ENCODE measurements at places on chromosomes 5 and 9. TPM values are rescaled to one million over a fixed set of nuclear protein-coding genes. Genes with fewer than 3 reads are reported as not detected.
A peak's percentile ranks its signal among the peaks of the same experiment; 100 is the strongest.

DNA sequence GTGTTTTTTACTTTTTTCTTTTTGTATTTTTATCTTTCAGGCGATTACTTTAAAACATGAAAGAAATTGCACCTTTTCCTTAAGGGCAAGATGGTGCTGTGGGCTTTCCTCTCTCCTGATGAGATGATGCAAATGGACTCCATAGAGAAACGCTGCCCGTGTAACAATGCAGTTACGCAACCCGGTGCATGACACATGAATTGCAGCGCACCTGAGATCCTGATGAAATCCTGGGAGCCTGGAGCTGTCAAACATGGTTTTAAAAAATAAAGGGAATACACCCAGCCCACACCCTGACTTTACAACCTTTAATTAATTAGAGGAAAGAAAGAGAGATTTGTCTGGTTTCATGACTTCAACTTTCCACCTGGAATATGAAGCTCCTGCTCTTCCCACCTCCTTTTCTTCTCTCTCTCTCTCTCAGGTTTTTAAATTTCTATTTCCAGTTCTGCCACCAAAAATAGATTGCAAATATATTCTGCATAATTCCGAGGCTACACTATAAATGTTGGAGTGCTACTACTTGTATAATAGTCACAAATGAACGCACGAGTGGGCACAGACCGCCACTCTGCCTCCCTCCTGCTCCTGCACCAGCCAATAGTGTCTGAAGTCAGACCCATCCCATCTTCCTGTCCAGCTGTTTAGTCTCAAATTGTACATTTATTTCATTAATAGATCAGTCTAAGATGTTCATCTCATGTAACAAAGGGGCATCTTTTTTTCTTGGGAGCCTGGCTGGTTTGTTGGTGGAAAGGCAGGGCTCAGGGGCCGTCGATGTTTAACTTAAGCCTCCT, 179.1 kb downstream of the AUH start:
- no peak for DNase-seq
- H3K4me3 ChIP-seq = no peak overlapping the region
- no peak overlapping the region for H3K27ac ChIP-seq
- peaks cover 6% of the 10 kb centered on the region for H3K4me1 ChIP-seq

- H3K27ac ChIP-seq = peak overlapping the region; percentile 92
- no peaks in the 10 kb centered on the region for H3K36me3 ChIP-seq
- peak overlapping the region; percentile 48 for H3K4me3 ChIP-seq
Observed at GRCh38 chr5:124746916-124747790, 714 bp upstream of the ZNF608 start.

DNA sequence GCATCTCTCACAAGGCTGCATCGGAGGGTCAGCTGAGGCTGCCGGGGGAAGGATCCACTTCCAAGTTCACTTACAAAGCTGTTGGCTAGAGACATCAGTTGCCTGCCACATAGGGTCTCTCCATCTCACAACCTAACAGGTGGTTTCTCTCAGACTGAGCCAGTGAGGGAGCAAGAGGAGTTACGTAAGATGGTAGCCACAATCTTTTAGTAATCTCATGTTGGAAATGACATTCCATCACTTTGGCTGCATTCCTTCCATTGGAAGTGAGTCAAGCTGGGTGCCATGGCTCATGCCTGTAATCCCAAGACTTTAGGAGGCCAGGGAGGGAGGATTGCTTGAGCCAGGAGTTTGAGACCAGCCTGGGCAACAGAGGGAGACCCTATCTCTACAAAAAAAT, 7.4 kb upstream of the GRK6 start:
- H3K27me3 ChIP-seq = no peaks in the 10 kb centered on the region
- DNase-seq = no peak
- H3K4me3 ChIP-seq = no peak overlapping the region
- peaks cover 38% of the 10 kb centered on the region for H3K4me1 ChIP-seq
- H3K27ac ChIP-seq = no peak overlapping the region

GRCh38 chr5:181211208-181211607, 6.2 kb upstream of the TRIM7 start:
- no peak for DNase-seq
- no peak overlapping the region for H3K4me3 ChIP-seq
- no peaks in the 10 kb centered on the region for H3K36me3 ChIP-seq
- no peak overlapping the region for H3K27ac ChIP-seq
- peaks cover 19% of the 10 kb centered on the region for H3K4me1 ChIP-seq

- H3K4me3 ChIP-seq = no peak overlapping the region
- H3K27ac ChIP-seq = no peak overlapping the region
- no peaks in the 10 kb centered on the region for H3K4me1 ChIP-seq
- DNase-seq = no peak
- no peaks in the 10 kb centered on the region for H3K27me3 ChIP-seq
Observed at GRCh38 chr9:37747271-37747753, 6.3 kb upstream of the TRMT10B start.

DNA sequence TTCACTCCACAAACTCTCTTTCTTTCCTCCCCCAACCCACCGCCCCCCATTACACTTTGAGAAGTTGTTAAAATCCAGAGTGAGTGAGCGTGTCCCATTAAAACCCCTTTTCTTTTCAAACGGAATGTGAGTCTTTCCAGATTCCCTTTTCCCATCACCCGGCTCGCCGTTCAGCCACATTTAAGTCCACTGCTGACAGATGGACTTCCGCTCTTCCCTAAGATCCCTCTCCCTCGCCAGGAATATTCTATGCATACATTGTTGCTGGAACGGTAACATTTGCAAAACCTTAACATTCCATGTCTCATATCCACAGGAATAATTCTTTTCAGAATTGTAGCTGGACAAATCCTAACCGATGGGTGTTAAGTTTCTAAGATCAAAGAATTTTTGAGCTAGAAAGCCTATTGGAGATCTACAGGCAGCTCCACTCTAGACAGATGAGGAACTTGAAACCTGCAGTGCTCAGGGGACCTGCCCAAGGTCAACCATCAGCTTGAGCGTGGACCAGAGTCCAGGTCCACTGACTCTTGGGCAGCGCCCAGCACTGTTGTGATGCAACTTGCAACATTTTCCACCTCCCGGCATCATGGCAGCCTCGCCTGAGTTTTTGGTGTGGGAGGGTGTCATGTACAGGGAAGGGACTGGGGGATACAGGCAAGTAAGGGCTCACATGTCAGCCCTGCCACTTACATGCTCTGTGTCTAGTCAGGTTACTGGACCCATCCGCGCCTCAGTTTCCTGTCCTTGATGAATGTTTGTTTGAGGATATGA, 500.1 kb downstream of the CCDC171 start:
- H3K27ac ChIP-seq = no peak overlapping the region
- no peak overlapping the region for H3K4me3 ChIP-seq
- no peaks in the 10 kb centered on the region for H3K36me3 ChIP-seq
- H3K4me1 ChIP-seq = no peaks in the 10 kb centered on the region
- DNase-seq = no peak

BNC2 gene
- 4.3 TPM for total RNA-seq

PCDHA1 gene
- total RNA-seq = not detected

DNA sequence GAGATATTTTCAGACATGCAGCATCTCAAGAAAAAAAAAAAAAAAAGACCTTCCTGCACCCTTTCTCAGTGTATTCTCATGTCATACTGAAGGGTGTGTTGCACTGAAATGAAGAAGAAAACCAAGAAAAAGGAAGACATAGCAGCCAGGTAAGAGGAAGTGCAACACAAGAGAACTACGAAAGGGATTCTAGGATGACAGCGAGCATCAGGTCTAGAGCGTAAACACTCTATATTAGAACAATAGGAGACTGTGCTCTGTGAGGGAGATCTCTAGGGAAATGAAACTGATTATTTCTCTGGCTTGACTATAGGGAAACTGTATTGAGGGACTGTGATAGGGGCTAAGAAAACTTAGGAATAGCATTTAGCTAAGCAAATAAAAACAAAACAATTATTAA, 30.0 kb downstream of the BTF3 start:
- DNase-seq = no peak
- no peaks in the 10 kb centered on the region for H3K4me1 ChIP-seq
- no peak overlapping the region for H3K4me3 ChIP-seq
- H3K36me3 ChIP-seq = no peaks in the 10 kb centered on the region
- H3K27me3 ChIP-seq = peaks cover 5% of the 10 kb centered on the region

TGFBI gene
- total RNA-seq = 149 TPM

- no peaks in the 10 kb centered on the region for H3K27me3 ChIP-seq
- peaks cover 9% of the 10 kb centered on the region for H3K36me3 ChIP-seq
- DNase-seq = no peak
- H3K4me1 ChIP-seq = no peaks in the 10 kb centered on the region
- no peak overlapping the region for H3K4me3 ChIP-seq
Observed at GRCh38 chr9:94993160-94993820, 266.8 kb downstream of the AOPEP start.

Measured in spleen (tissue), 13 donors.